ENCODE measurements at places on chromosomes 3 and 15. TPM values are rescaled to one million over a fixed set of nuclear protein-coding genes. Genes with fewer than 3 reads are reported as not detected.

- DNase-seq, result no peak
Observed at GRCh38 chr3:146739203-146739671, 134.1 kb upstream of the PLSCR5 start.

- DNase-seq, result no peak
Observed at GRCh38 chr3:195075199-195075940, 195.6 kb downstream of the XXYLT1 start.

DNA sequence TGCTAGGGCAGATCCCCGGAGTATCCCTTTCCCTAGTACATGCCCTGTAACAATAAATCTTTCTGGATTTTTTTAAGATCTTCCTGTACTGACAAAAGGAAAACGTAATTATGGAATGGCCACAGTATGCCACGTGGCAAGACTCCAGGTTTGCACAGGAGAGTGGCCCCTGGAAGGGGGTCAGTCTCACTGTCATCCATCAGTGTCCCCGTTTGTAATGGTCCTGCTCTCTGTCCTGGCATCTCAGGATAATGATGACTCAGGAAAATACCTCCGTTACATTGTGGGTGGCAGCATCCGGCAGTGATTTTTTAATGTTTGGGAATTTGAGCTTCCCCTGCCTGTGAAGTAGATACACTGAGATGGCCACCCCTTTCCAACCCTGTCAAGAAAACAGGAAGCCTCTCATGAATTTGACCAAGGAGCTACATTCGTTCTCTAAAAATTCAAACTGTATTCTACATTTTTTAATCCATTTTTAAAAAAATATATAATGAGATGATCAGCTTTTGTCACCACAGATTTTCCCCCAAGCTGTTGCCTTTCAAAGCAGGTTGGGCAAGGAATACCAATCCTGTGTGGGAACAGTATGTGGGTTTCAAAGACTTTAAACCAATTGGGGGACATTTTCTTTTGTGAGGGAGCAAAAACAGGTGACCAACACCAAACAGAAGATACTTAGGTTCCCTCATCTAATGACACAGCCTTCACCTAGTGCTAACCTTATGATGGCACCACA is 110.4 kb downstream of the C3orf70 start:
- DNase-seq, result no peak

GRCh38 chr3:32532434-32532833 is 29.8 kb upstream of the CMTM6 start:
- no peak for DNase-seq

- DNase-seq, result no peak
Observed at GRCh38 chr15:83248151-83249029, 36.1 kb downstream of the BNC1 start.

DNA sequence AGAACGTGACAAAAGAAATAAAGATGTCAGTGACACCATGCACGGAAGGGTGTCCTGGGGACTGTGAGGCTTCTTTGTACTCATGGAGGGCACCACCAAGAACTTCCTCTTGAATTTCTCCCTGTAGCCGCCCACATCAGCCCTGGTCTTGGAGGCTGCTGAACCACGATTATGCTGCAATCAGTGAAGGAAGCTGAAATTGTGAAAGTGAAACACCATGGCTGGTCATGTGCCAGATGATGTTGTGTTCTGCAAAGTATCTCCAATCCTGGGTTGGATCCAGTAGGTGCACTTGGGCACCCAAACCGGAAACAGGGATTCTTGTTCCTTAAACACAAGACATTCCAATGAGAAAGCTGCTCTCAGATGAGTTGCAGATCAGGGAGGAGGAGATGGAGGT is 104.4 kb upstream of the GOLGA6L6 start:
- DNase-seq, result peak; percentile 57

Gene C3orf85
- total RNA-seq, result not detected

Gene FMN1
- 16.1 TPM for total RNA-seq

Measured in ureter (tissue), 1 donor.